ENCODE measurements at places on chromosomes 3 and 15.

DNA sequence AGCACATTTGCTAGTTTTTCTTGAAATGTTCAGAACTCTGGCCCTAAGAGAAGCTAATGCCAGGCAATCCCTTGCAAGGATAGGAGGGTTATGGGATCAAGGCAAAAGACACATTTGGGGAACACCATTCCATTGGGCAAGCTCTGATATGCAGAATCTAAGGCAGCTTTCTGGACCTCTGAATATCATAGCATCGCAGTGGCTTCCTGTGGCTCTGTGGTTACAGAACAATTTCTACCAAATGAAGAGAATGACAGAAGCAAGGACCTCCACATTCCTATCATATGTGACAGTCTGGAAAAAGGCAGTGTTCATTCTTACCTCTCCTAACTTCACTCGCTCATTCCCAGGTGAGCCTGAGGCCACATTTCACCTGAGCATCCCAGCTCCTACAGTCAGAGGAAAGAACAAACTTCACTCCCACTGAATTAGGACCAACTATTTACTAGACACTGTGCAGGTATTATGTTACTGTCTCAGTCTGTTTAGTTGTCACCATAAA, 836.1 kb upstream of the CFAP20DC start:
- DNase-seq, result no peak

DNA sequence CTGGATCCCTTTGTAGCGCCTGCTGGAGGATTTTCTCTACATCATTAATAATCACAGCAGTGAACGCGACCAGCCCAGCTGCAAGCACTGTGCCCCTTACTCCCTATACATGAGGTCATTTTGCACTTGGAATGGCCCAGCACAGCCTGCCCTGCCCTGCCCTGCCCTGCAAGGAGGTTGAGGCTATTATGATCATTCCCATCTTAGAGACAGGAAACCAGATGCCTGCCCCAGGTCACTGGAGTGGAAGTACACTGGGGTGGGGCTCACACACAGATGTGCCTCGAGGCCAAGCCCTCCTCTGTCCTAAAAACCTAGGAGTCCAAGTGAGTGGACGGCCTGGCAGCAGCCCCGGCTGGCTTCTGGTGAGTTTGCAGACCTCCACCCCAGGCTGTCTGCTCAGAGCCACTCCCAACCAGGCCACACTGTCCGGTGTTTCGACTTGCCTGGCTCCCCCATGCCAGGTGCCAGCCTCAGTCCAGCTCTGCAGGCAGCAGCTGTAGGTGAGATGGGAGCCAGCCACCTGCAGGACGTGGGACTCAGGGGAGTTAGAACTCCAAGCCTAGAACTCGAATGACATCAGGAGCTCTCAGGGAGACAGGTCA, 30.4 kb upstream of the SEC61A1 start:
- no peak for DNase-seq

- DNase-seq, result no peak
These were observed 31.9 kb downstream of the TUSC7 start for GRCh38 chr3:116741467-116741866.

DNA sequence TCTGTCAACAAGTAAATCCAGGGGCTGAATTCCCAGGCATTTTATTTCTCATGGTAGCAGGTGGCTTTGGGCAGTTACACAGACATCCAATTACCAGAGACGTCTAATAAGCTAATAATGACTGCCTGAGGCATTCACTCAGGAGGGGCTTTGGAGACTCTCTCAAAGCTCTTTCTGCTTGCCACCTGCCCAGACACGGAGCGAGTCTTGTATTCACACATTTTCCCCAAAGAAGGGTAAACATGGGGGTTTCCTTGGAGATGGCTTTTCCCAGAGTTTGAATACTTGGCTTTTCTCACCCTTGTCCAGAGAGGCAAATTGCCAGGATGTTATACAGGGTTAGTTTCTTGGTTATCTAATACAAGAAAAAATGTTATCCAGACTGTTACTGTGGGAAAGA, 132.6 kb downstream of the DIPK2A start:
- no peak for DNase-seq

DNA sequence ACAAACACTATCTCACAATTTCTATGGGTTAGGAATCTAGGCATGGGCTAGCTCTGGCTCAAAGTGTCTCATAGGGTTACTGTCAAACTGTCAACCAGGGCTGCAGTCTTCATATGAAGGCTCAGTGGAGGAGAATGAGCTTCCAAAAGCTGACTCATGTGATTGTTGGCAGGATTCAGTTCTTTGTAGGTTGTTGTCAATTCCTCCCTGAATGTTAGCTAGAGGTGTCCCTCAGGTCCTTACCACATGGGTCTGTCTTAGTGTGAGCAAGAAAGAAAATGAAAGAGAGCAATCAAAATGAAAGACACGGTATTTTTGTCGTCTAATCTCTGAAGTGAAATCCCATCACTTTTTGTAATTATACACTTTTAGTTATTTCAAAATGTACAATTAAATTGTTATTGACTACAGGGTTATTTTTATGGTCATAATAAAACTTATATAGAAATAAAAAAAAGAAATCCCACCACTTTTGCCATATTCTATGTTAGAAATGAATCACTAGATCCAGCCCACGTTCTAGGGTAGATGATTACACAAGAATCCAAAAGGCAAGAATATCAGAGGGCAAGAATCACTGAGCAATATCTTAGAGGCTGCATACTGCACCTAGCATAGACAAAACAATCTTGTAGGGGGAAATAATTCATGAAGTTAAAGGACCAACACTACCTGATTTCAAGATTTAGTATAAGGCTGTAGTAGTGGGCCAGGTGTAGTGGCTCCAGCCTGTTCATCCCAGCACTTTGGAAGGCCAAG, 8.4 kb downstream of the ACSBG1 start:
- no peak for DNase-seq

DNA sequence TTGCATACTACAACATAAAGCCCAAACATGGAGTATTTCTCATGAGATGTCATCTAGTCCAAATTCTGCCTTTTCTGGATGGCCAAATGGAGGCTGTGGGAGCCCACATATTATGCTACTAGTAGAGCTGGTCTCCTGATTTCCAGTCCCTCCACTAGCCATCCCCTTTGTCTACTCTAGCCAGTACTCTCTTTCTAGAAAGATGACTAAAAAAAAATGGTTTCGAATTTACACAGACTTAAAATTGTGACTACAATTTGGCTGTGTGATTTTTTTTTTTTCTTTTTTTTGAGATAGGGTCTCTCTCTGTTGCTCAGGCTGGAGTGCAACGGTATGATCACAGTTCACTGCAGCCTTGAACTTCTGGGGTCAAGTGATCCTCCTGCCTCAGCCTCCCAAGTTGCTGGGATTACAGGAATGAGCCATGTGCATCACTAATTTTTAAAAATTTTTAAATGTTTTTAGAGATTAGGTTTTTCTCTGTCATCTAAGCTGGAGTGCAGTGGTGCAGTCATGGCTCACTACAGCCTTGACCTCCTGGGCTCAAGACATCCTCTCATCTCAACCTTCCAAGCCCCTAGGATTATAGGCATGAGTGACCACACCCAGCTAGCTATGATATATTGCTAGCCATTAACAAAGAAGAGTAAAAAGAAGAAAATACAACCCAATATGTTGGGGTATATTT, 273.9 kb downstream of the ADAMTSL3 start:
- no peak for DNase-seq

Measured in CD4-positive, alpha-beta T cell treated with Interleukin-6 for 4 hours (primary cell).